ENCODE measurements at places on chromosomes 1 and 21.
A peak's percentile ranks its signal among the peaks of the same experiment; 100 is the strongest.

- no peak for DNase-seq
Measured at GRCh38 chr1:40308036-40308727, 8.9 kb downstream of the COL9A2 start.

DNA sequence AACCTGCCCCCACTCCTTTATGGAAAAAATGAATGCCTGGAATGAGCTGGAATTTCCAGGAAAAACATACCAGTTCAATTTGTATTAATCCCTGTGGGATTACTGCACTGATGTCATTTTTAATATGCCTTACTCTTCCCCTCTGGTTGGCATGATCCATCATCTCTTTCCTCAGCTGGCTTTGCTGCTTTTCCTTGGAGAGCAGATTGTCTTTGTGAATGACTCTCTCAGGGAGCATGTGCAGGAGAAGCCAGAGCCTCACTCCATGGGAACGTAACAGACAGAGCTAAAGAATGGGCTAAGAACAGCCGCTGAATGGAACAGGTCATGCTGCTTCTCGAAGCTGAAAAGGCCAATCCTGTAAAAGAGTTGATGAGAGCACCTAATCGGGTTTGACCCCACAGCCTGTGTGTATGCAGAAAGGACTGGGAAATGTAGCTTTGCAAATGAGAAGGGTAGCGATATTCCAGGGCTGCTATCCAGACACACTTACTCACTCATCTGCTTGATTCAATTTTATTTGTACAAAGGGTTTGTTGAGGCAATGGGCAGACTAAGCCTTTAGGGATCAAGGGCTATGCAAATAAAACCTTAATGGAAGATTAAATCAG is 20.7 kb downstream of the PHC2 start:
- DNase-seq, result no peak

DNA sequence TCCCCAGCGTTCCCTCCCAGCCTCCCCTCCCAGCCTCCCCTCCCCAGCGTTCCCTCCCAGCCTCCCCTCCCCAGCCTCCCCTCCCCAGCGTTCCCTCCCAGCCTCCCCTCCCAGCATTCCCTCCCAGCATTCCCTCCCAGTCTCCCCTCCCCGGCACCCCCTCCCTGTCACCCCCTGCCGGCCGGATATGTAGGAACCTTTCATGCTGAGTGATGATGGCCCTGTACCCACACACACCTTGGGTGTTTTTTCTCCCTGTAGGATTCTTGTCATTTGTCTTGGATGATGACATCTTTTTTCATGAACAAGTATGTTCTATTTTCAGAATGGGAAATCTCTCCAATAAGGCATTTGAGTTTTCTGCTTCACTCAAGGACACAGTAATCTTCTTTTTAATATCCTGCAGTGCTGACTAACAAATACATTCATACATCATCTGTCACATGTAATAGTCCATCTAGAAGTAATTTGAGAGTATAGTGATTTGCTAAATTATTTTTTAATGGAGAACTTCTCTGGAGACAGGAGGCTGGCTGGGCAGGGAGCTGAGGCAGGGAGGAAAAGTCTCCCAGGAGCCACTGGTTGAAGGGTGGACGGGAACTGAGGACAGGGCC is 19.5 kb downstream of the FTCD start:
- no peak for DNase-seq

DNA sequence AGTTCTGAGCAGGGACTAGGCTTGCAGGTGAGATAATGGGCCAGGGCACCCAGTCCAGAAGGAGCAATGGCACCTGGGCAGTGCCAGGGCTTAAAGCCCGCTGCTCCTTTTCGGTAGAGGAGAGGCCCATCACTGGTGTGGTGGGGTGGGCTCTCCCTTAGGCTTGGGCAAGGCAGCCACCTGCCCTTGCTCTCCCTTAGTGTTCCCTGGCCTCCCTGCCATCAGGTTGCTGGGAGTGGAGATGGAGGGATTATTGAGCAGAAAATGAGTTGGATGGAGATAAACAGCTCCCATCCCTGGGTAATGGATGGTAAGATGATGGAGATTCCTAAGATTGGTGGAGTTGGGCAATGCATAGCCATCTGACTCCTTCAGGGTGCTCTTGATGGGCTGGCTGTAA is 7.9 kb downstream of the MYOG start:
- no peak for DNase-seq

GRCh38 chr21:36113647-36114428 is 21.0 kb upstream of the CBR3 start:
- DNase-seq, result no peak

- DNase-seq, result no peak
Measured at GRCh38 chr1:55575571-55576279, 360.6 kb upstream of the USP24 start.

- no peak for DNase-seq
Measured at GRCh38 chr1:16925635-16926490, 4.1 kb downstream of the CROCC start.

DNA sequence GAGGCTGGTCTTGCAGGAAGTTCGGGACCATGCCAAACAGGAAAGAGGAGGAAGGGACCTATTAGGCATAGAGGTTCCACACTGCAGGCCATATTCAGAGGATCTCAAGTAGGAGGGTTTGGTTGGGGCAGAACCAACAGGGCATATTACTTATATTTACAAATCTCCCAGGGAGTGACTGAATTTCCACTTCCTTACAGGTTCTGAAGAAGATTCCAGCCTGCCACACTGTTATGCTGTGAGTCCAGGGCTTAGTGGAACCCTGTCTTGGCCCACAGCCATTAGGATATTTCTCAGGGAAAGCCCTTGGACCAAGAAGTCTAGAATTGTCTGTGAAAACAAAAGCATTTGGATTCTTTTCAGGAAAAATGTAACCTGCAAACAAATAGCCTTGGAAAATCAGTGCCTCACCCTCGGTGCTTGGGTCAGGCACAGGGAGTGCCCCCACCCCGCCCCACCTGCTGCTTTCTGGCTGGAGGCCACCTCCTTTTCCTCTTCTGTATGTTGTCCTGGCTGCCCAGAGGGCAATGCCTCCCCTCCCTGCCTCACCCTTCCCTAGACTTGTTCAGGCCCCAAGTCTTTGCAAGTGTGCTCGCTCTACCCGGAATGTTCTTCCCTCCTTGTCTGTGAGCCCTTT is 41.0 kb upstream of the JUN start:
- no peak for DNase-seq

GRCh38 chr21:44089001-44089911 is 17.9 kb upstream of the PWP2 start:
- DNase-seq, result no peak

DNA sequence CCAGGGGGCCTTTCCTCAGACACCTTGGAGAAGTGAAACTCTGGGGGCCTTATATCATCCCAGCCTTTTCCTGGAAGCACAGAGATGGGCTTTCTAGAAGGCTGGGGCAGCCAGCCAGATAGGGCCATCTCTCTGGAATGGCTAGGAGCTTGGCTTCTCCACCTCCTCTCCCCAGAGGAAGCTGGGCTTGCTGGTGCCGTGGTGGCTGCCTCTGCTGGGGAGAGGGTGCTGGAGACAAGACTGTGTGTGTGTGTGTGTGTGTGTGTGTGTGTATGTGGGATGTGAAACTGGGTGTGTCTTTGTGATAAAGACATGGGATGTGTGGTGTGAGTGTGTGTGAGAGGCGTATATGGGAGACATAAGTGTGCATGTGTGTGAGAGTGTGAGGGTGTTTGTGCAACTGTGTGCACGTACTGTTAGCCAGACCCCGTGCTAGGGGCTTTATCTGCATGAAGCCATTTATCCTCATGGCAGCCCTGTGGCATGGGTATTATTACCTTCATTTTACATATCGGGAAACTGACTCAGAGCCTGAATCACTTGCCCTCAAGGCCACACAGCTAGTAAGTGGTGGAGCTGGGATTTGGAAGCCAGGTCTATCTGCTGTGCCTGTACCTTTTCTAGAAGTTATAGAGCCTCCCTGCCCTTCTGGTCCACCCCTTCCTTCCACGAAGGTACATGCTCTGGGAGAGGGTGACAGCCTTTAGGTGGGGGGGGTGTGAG is 44.2 kb downstream of the PTPRU start:
- DNase-seq, result no peak

DNA sequence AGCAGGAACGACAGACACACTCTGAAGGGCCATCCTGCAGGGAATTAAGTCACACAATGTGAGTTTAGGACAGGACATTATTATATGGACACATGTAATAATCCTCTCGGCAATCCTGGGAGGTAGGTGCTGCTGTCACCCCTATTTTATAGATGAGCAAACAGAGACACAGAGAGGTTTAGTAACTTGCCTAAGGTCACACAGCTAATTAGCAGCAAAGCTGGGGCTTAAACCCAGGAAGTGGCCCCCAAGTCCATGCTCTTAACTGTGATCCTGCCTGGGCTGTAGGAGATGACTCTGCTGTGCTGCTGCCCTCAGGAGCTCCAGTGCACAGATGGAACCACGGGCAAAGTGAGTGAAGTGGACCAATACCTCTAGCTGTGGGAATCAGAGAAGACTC is 660.0 kb downstream of the PTPRU start:
- DNase-seq, result no peak

DNA sequence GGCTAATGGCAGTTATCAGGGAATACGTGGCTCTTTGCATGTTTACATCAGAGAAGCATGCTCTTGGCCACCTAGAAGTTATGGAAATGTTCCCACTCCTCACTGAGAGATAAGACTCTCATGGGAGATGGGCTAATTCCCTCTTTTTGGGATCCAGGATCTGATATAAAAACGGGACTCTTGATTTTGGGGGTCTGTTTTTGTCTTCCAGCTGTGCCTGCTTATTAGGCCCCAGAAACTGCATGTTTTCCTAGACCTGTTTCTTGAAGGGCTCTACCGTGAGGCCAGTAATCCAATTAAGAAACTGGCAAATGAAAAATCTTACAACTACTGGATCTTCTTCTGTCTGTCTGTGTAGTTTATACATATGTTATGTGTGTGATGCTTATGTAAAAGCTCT is 47.0 kb upstream of the PTCH2 start:
- DNase-seq, result no peak

DNA sequence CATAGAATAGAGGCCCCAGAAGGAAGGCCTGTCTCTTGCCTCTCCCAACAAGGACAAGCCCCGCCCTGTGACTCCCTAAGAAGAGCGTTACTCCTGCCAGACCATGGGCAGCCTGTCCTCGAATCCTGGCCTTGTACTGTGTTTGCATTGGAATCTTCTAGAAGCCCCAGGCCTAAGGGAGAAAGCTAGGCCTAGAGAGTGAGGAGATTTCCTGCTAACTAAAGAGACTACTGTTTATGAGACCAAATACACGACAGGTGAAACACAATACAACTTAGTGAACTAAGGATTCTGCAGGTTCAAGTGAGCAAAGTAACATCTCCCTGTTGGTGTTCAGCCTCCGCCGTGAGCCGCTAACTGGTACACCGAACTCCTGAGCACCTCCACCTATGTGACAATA is 62.7 kb downstream of the SYF2 start:
- DNase-seq, result no peak

GRCh38 chr1:8962812-8963530 is 17.3 kb downstream of the CA6 start:
- DNase-seq, result peak; percentile 77

- DNase-seq, result no peak
Measured at GRCh38 chr1:39452081-39452480, 39.4 kb upstream of the BMP8A start.

- no peak for DNase-seq
Measured at GRCh38 chr1:29565490-29565889, 329.2 kb downstream of the PTPRU start.

DNA sequence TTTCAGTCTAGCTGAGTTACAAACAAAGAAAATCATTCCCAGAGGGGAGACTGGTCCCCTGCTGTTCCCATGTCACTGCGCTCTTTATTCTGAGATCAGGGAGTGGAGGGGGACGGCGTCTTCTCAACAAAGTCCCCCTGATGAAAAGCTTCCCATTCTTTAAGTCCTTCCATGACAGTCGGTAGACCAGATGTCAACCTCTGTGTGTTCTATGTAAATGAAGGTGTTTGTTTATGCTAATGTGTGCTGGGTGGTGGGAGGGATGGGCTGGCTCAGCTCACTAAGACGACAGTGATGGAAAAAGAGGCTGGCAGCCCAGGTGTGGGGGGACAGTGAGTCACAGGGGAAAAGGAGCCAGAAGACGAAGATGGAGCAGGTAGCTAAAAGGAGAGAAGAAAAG is 148.2 kb upstream of the KLHDC7A start:
- no peak for DNase-seq

- no peak for DNase-seq
Measured at GRCh38 chr1:24683713-24684162, 40.6 kb downstream of the SRRM1 start.

DNA sequence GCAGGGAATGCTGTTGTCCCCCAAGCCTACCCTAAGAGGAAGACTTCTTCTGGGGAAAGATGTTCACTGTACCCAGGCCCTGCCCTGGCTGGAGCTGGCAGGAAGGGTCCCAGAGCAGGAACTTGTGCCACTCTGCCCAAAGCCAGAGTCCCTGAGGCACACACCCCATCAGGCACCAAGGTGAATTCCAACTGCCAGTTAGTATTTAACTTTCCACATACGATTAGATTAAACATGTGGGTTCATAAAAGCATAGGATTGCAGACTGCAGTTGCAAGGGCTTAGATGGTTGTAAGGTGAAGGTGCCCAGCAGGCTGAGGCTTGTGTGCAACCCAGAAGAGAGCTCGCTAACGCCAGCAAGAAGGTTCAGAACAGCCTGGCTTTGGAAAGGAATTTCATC is at the start of gene KCNE2:
KCNE2 (plus strand) TSS at position 274 of the 400 bp plus-strand sequence. CDS start 6,473 bp downstream, outside the sequence.
- no peak for DNase-seq

- no peak for DNase-seq
Measured at GRCh38 chr21:41678924-41679318, 87.9 kb downstream of the RIPK4 start.

- DNase-seq, result no peak
Measured at GRCh38 chr21:45220071-45220481, 67.6 kb downstream of the POFUT2 start.

DNA sequence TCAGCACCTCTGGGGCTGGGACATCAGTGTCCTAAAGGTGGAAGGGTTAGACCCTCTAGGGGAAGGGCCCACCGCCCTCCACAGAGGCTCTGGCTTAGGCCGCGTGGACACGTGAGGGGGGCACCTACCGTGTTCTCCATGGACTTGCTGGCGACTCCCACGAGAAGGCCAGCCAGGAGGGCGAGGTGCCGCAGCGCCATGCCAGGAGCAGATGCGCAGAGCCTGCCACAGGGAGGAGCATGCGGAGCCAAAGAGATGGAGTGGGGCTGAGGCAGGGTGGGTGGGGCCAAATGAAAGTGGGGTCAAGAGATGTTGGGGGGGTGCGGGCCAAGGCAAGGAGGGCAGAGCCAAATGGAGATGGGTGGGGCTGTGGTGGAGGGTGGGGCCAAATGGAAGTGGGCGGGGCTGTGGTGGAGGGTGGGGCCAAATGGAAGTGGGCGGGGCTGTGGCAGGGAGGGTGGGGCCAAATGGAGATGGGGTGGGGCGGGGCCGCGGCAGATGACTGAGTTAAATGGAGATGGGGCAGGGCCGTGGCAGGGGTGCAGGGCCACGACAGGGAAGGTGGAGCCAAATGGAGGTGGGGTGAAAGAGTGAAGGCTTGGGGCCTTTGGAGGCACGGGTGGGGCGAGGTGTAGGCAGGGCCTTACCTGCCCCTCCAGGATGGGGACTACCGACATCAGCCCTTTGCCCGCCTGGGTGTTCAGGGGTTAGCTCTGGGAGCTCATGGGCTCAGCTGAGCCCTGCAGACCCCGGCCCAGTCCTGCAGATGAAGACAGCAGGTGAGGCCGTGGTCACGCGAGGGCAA is 17.4 kb upstream of the RNF223 start:
- DNase-seq, result no peak

- DNase-seq, result peak; percentile 61
Measured at GRCh38 chr1:116769561-116769977, 15.3 kb downstream of the CD2 start.

GRCh38 chr1:247849616-247850015 is 7.4 kb upstream of the TRIM58 start:
- DNase-seq, result no peak

- DNase-seq, result no peak
Measured at GRCh38 chr1:12015001-12015491, 4.3 kb upstream of the MIIP start.

GRCh38 chr21:46340998-46341397 is 17.0 kb downstream of the PCNT start:
- no peak for DNase-seq
